Left lobe of liver (tissue), 2 donors: ENCODE measurements at places on chromosomes 12 and 14. TPM values are rescaled to one million over a fixed set of nuclear protein-coding genes. Genes with fewer than 3 reads are reported as not detected.

Gene WIF1
- total RNA-seq = 0.08 TPM

Gene OR11H6
- not detected for total RNA-seq

DNA sequence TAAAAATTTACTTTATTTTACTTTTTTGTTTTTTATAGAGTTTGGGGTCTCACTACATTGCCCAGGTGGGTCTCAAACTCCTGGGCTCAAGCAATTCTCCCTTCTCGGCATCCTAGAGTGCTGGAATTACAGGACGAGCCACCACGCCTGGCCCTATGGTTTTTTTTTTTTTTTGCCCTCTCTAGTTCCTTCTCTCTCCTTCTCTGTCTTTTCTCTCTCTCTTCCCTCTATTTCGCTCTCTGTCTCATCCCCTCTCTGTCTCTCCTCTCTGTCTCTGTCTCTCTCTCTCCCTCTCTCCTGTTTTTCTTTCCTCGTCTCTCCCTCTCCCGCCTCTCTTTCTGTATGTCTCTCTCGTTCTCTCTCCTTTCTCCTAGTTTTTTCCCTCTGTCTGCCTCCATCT is 202.6 kb upstream of the LHX5 start:
- no peak for DNase-seq

- DNase-seq = no peak
Observed at GRCh38 chr12:40162033-40162432, 56.2 kb upstream of the SLC2A13 start.

DNA sequence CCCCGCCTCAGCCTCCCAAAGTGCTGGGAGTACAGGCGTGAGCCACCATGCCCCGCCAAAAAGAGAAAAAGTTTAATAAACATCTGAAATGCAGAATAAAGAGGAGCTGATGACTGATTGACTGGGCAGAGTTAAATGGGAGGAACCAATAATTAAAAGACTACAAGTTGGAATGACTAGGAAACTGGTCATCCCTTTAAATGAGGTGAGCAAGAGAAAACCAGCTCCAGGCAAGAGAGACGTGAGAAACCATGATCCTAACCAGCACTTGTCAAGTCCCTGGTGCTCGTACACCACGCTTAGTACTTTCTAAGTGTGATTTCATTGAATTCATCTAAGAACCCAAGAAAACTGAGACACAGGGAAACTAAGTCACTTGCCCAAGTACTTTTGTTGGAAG is 47.9 kb downstream of the MAP1LC3B2 start:
- no peak for DNase-seq

DNA sequence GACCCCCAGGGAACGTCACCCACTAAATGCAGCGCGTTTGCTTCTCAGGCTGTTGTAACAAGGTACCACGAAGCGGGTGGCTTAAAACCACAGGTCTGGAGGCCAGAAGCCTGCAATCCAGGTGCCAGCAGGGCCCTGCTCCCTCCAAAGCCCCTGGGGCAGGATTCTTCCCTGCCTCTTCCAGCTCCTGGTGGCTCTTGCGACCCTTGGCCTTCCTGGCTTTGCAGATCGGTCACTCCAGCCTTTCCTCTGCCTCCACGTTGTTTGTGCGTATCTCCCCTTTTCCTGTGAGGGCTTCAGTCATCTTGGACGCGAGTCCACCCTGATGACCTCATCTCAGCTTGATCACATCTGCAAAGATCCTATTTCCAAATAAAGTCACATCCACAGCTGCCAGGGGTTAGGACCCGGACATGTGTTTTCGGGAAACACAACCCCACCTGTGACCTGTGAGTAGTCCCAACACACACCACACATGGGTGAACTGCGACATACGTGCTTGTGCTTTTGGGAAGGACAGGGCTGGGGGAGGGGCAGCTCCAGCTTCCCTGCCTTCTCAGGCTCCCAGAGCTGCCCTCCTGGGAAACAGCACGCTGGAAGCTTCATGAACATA is 114.5 kb upstream of the NCOR2 start:
- DNase-seq = no peak

GRCh38 chr12:92505254-92506231 is 197.2 kb upstream of the PLEKHG7 start:
- DNase-seq = peak; percentile 59

DNA sequence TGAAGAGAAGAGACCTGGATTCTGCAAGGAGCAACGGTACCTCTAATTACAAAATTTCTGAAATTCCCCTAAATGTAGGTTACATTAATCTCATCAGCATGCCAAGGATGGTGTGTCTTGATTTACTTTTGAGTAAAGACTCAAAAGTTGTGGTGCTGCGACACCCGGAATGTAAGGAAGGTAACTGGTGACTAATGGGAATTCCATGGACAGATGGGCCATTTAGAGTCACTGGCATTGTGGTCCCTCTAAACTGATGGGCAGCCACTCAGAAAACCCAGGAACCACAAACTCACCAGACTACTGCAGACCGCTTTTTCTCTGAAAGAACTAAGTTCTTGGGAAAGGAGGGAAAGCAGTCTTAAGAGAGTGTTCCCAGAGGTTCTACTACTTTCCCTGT is 32.8 kb downstream of the GRIN2B start:
- DNase-seq = no peak

DNA sequence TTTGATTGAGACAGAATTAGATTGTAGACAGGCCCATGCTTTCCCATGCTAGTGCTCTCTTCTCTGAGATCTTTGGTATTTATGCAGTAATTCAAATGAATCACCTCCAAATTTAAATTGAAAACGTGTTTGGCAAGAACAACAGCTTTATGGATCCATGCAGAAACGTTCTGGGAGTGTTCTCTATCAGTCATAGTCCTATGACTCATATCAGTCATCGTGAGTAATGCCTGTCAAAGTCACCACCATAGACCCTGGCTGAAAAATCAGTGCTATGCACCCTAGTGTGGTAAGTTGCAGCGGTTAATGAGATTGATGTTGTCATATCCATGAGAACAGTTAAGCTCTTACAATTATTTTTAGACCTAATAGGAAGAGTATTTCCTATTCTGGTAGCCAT is 90.1 kb upstream of the FOXG1 start:
- DNase-seq = no peak

DNA sequence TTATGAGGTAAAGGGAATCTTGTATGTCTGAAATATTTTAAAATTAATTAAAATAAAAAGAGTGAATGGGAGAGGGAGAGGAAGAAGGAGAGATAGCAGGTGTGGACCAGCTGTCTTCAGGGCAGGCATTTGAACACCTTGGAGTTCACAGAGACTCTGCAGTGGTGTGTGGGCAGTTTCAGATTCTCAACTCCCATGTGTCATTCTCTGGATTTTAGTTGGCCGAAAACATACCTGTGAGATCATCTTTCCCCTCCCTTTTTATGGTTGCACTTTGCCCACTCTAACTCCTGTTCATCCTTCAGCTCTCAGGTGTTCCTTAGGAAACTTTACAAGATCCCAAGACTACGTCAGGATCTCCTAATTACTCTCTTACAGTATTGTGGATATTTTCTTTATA is 108.1 kb downstream of the ERC1 start:
- DNase-seq = no peak

GRCh38 chr14:72476657-72477499 is 417.0 kb downstream of the DPF3 start:
- DNase-seq = no peak
